ENCODE measurements at places on chromosomes 3 and 15.

- DNase-seq, result peak; percentile 65
Observed at GRCh38 chr15:70098461-70099166, 897 bp upstream of the TLE3 start.

DNA sequence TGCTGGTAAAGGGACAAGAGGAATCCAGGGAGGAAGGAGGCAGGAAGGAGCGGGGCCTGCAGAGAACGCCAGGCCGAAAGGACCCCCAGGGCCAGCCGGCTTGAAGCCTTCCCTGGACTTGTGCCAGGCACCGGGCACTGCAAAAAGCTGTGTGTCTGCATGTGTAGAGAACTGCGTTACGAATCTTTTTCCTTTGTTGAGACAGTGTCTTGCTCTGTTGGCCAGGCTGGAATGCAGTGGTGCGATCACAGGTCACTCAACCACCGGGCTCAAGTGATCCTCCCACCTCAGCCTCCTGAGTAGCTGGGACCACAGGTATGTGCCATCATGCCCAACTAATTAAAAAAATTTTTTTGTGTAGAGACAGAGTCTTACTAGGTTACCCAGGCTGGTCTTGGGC, 17.0 kb upstream of the MUC4 start:
- no peak for DNase-seq

GRCh38 chr3:87489892-87490291, 213.5 kb upstream of the POU1F1 start:
- DNase-seq, result no peak

DNA sequence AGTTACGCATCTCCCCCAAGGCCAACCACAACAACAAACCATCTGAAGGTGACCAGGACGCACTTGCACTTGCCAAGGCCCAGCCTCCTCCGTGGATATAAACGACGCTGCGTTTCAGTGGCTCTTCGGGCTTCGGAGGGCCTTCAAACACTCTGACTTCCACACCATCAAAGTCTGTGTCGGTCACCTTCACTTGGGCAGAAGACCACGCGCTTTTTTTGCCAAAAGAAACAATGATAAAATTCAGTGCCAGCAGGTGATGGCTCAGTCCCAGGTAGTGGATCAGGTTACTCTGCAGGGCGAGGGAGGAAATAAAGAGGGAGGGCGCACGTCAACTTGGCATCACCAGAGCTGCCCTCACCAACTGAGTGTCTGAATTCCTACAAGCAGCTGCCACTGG, 63.0 kb downstream of the NCEH1 start:
- peak; percentile 82 for DNase-seq

- DNase-seq, result no peak
Observed at GRCh38 chr3:119140466-119140865, 5.5 kb upstream of the TEX55 start.

GRCh38 chr15:31078471-31078870, 23.1 kb downstream of the TRPM1 start:
- DNase-seq, result no peak

DNA sequence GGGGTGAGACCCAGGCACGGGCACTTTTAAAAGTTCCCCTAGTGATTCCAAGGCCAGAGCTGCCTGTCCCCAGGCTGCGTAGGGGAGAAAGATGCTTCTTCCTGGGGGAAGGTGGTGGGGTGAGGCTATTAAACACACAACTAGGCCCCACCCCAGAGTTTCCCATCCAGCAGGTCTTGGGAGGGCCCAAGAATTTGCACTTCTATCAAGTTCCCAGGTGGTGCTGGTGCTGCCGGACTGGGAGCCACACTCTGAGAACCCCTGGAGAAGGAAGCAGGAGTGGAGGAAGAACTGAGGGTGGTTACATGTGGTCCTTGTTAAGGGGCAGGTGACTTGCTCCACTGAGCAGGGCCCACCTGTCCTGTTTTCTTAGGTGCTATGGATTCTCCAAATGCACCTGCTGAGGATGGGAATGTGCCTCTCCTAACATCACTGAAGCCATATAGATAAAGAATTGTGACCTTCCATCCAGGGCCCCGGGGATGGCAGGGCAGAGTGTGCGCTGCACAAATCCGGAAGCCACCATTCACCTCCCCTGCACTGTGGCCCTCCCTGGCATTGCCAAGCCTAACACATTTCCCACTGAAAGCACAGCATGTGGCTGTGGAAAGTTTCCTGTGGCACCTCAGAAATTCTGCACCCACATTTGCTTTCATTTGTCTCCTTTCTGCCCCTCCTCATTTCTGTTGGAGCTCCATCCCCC, 111.5 kb upstream of the MEF2A start:
- DNase-seq, result no peak

- DNase-seq, result peak; percentile 78
Observed at GRCh38 chr15:85485956-85486567, 105.7 kb downstream of the AKAP13 start.

DNA sequence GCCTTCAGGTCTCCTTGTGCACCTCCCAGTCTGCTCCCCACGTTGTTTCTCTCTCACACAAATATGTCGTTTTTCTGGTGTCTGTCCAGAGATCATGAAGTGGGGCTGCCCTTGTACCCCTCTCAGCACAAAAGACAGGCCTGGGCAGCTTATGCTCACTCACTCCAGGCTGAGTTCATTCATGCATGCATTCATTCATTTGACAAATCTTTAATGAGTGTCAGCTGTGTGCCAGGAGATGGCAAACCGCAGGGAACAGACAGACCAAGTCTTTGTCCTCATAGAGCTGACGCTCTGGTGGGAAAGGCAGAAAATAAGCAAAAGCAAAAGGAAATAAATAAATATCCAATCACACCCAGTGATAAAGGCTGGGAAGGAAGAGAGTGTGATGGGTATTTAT, 7.6 kb upstream of the TRH start:
- DNase-seq, result no peak

- DNase-seq, result no peak
Observed at GRCh38 chr15:80584561-80584964, 110.5 kb upstream of the ABHD17C start.

DNA sequence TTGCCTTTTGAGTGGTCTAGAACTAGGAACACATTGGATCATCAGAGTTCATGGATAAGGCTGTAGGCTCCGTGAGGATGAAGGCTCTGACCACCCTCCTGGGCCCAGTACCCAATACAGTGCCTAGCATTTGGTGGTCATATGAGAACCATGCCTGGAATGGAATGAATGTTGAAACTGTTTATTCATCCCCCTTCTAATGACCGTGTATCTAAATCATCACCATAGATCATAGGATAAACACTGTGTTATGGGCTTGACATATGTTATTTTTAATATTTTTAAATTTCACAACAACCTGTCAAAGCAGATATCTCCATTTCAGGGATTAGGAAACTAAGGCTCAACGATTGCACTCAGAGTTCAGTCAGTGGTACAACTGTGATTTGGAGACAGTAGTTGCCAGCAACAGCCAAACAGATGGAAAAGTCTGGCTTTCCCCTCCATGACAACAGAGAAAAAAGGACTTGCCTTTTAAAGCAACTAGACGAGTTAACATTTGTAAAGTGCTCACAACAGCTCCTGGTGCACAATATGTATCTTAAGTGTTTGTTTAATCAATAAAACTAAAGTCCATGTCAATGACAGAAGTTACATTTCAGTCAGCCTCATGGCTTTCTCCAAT, 89.6 kb downstream of the TMEM266 start:
- no peak for DNase-seq

GRCh38 chr3:116815321-116815720, 105.7 kb downstream of the TUSC7 start:
- DNase-seq, result no peak

GRCh38 chr15:84681831-84682230, 23.8 kb upstream of the NMB start:
- no peak for DNase-seq

GRCh38 chr15:97679106-97679688, 281.3 kb upstream of the ARRDC4 start:
- DNase-seq, result no peak

GRCh38 chr15:41914411-41914810, 20.6 kb upstream of the SPTBN5 start:
- DNase-seq, result no peak

- no peak for DNase-seq
Observed at GRCh38 chr3:181630853-181631252, 80.9 kb upstream of the SOX2 start.

DNA sequence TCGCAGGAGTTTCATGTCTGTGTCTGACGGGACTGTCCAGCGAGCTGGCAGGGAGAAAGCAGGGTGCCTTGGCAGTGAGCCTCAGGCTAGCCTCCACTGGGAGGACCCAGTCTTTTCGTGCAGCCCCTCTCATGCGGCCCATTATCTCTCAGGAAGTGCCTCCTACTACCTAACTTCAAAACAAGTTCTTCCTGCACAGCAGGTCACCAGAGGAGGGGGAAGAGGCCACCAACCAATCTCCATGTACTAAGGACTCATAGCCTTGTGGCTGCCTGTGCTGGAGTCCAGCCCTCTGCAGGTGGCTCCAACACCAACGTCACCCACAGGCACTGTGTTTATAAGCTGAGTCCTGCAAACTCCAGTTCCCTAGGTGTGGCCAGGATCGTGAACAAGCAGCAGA, 4.8 kb downstream of the VIPR1 start:
- peak; percentile 63 for DNase-seq

DNA sequence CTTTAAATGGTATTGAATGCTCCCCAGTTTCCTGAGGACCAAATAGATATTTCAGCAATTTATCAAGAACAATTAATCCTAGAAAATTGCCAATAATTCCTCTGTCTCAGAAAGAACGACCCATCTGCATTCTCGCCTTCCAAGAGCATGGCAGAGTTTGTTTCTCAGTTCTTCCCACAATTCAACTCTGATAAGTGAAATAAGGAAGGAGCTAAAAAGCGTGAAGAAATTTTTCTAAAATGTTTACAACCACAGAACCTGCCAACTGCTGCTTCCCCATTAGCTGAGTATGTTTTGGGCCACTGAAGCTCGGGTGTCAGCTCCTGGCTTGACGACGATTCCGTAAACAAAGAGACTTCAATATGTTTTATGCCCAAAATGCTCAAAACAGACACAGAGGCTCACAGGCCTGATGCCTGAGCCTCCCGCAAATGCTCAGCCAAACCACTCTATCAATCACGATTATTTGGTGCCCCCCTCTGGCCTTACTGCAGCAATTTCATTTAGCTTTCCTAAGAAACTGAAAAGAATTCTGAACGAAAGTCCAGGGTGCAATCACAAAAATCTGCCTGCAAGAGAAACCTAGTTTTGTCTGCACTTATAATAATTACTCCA, 259.2 kb upstream of the CCDC54 start:
- peak; percentile 4 for DNase-seq

Measured in body of pancreas (tissue), 4 donors.